RWPE2 (cell line): ENCODE measurements at places on chromosomes 1 and 21.

- no peak for DNase-seq
These were observed 33.0 kb downstream of the LAMC2 start for GRCh38 chr1:183218971-183219615.

GRCh38 chr1:201585093-201585483 lies 46.2 kb downstream of the NAV1 start:
- no peak for DNase-seq

- no peak for DNase-seq
These were observed 342.2 kb upstream of the DUSP10 start for GRCh38 chr1:222084048-222084447.

DNA sequence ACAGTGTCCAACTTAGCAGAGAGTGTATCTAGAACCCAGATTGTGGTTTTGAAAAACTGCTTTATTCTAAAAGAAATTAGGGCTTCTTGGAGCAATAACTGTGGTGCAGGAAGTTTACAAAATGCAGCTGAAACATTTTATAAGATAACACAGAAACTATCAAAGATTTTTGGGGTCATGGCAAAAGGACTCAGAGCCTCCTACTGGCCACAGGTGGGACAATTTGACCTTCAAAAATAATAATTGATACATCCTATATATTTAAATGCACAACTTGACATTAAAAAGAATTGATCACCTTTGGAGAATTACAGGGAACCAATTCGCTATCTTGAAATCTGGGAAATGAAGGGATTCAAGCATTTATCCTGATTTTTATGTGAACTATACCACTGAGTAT lies 235.2 kb downstream of the RPS6KC1 start:
- no peak for DNase-seq

DNA sequence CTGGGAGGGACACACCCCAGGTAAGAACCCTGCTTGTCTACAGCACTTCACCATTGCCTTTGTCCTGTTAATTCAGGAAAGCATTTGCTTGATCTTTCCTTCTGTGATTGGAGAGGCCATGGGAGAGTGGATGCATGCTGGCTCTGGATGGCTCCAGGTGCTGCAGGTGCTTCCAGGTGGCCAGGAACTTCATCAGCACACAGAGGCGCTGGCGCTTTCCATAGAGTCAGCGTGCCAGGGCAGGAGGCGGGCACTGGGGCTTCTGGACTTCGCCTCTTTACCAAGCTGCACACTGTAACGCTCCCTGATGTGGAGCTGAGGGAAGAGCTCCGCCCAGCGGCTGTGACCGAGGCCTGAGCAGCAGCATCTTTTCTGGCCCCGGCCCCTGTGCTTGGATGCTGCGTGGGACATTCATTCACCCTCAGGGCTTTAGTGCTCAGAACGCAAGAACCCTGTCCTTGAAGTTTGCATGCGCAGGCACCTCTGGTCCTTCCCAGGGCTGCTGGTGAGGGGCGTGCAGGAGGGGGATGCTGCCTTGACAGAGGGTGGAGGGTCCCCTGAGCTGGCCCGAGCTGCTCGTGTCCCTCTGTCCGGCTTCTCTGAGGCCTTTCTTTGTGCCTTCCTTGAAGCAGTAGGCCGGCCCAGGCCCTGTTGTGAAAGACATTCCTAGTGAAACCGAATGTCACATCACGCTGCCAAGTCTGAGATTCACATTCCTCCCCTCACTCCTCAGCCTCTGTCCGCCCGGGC lies 1.6 kb upstream of the MX2 start:
- no peak for DNase-seq

DNA sequence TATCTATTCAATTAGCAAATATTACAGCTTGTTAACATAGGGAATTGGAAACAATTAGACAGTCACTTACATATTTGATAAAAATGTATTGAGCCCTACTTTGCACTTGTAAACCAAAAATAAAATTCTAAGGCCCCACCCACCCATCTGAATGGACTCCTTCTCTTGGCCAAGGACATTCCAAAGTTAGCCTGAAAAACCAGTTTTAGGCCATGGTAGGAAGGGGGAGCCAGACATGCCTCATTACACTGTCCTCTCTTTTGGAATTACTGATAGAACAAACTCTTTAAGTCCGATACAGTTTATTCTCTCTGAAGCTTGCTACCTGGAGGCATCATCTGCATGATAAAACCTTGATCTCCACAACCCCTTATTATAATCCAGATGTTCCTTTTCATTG lies 28.0 kb upstream of the TSPAN2 start:
- DNase-seq: no peak

GRCh38 chr1:54774820-54775498 lies 10.6 kb upstream of the PARS2 start:
- DNase-seq: no peak

DNA sequence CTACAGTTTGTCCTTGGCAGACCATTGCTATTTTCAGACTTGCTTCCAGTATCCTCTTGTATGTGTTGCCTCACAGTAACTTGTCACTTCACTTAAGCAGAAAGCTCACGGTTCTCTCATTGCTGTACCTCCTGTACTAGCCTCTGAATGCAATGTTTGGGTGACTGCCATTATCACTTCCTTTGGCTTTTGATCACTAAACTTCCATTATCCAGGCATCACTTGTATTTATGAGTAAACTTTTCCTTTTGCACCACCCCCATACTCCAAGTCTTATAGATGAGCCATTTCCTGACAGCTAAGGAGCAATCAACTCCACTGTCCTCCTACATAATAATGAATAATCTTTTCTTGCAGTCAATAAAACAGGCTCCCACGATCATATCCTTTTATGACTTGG lies 255.3 kb downstream of the PDE4B start:
- no peak for DNase-seq

DNA sequence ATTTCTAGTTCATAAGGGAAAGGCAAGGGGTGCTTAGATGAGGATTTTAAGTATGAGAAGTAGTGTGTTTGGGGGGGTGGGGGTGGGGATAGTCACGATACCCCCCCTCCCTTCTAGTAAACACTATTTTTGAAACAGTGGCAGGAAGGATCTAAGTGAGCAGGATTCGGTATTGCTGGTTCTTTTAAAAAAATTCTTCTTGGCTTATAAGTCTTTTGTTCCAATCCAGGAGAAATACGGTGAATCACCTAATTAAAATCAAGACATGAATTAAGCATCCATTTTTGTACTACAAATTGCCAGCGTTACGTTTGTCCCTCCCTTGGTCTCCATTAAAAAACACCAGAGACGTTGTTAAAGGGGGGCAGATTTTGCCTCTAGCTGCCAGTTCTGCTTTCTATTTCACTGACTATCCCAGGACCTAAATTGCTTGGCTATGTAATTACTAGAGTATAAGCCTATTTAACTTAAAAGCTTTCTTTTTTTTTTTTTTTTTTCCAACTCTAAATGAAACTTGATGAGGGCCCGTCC lies 911 bp downstream of the LMO4 start:
- no peak for DNase-seq

DNA sequence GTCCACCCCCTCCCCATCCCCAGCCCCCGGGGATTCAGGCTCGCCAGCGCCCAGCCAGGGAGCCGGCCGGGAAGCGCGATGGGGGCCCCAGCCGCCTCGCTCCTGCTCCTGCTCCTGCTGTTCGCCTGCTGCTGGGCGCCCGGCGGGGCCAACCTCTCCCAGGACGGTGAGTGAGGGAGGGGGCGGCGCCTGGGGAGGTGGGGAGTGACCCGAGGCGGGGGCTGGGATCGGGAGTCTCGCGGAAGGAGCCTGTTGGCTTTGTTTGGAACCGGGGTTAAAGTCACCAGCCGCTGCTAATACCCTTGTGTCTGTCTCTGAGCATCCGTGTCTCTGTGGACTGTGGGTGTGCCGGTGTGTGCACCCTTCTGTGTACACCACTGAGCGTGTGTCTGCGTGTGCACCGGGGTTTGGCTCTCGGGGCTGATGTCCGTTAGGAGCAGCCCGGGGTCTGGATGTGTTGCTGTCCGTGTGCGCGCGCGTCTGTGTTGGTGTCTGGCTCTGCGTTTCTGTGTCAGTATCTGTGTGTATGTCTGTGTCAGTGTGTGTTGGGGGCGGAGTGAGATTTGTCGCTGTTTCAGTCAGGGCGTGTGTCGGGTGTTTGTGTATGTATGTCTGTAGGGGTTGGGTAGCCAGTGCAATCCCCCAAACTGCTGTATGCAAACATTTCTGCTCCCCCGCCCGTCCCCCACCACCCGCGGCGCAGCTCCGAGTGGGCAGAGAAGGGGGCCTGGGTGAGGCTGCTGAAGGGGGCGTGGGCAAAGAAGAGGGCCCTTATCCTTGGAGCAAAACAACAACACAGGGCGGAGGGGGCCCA lies 480 bp downstream of the CADM3 start:
- no peak for DNase-seq

DNA sequence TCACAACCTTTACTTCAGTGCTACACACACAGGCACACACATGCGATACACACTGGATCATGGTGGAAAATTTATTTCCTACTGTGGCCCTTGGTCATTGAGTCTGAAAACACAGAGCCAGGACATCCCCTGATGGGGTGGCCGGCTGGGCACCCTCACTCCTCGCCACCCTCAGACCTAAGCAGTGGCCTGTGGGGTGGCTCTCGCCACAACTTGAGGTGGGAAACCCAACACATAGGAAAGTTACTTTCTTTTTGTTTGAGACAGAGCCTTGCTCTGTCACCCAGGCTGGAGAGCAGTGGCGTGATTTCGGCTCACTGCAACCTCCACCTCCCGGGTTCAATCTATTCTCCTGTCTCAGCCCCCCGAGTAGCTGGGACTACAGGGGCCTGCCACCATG lies 19.4 kb downstream of the CRYAA start:
- DNase-seq: peak; percentile 19

DNA sequence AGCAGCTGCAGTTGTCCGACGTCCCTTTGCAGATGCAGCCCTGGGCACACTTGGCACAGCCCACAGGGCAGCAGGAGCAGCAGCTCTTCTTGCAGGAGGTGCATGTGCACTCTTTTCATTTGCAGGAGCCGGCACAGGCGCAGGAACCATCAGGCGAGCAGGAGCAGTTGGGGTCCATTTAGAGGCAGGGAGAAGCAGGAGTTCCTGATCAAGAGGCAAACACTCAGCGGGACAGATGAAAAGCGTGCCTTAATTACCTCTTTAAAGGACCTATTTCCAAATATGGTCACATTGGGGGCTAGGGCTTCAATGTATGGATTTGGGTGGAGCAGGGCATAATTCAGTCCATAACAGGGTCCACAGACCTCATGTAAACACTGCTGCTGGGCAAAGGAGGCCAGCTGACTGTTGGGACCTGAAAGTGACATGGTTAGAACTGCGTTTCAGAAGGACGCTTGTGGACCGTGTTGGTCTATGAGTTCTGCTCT lies 4.3 kb upstream of the CPLANE2 start:
- DNase-seq: no peak

DNA sequence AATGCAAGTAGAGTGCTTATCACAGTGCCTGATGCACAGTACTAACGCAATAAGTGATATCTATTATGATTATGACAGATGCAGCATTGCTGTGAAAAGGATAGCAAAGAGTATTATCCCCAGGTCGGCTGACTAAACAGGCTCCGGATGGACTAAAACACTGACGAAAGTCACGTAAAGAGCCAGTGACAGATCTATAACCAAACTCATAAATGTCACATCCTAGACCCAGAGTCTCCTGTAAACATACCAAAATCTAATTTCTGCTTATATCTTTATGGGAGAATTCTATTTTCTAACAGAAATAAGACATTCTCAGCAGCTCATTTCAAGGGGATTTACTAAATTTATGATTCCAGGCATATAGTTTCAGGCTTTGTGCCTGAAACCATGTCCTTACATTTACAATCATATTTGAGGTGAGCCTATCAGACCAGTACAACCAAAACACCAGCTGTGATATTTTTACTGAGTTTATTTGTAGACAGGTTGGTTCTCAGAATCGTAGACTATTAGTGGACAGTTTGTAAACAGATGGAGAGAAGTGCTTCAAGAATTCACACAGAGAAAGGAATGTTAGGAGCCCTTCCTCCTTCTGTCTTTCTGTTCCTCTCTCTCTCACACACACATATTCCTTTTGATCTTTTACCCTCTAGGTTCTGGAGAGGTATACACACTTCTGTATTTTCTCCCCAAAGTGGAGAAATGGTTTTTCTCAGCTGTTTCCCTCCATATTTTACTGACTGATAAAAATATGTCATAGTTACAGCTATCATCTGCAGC lies 52.4 kb upstream of the WDR26 start:
- no peak for DNase-seq
